Omental fat pad (tissue), 4 donors: ENCODE measurements at places on chromosomes 12 and 14. TPM values are rescaled to one million over a fixed set of nuclear protein-coding genes. Genes with fewer than 3 reads are reported as not detected.
A peak's percentile ranks its signal among the peaks of the same experiment; 100 is the strongest.

GRCh38 chr14:38207377-38207735, 348 bp upstream of the SSTR1 start:
- no peak for DNase-seq

GRCh38 chr14:73884438-73885190, 2.0 kb upstream of the ZNF410 start:
- DNase-seq: no peak

The CLEC1B gene
- total RNA-seq: not detected

The A2M gene
- 178 TPM for total RNA-seq

GRCh38 chr12:127925971-127926370, 341.0 kb upstream of the TMEM132C start:
- DNase-seq: no peak

DNA sequence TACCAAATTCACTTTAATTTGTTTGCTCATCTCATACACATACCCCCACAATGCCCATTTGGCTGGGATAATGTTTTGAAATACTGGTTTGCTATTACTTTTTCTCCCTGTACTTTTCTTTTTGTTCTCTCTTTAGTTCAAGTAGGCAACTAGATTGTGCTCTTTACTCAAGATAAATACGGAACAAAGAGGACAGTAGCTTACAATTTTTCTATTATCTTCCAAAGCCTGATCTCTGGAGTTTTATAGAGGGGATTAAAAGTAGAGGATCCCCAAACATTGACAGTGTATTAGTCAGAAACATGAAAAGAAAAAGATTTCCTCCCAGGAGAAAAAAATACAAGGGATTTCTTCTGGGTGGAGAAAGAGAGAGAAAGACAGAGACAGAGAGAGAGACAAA, 102.1 kb upstream of the FSCB start:
- no peak for DNase-seq

- DNase-seq: no peak
Measured at GRCh38 chr12:43988838-43989560, 153.1 kb downstream of the TMEM117 start.

The CLEC4D gene
- total RNA-seq: not detected

The CSRP2 gene
- 14.3 TPM for total RNA-seq

GRCh38 chr12:45839917-45840316, 110.4 kb downstream of the ARID2 start:
- no peak for DNase-seq

GRCh38 chr14:100213956-100214769, 24.8 kb upstream of the YY1 start:
- DNase-seq: peak; percentile 77

The CBLN3 gene
- total RNA-seq: 1.9 TPM

The CCDC197 gene
- total RNA-seq: not detected

DNA sequence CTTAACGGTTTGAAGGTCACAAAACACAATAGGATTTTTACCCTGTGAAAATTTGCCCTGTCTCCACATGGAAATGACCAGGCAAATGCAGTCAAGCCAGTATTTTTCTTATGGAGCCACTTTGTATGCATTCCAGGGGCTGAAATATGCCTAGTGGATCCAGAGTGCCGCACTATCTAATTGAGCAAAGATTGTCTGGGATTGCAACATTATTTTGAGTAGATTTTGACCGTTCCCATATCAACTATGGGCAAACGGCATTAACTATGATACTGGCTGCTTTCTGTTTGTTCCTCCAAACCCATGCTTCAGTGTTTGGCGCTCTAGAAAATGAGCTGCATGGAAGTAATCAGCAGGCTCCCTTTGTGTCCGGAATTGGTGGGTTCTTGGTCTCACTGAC, 223.0 kb downstream of the BTG1 start:
- no peak for DNase-seq

GRCh38 chr12:56763753-56764657, 881 bp downstream of the HSD17B6 start:
- DNase-seq: no peak

The OR6C70 gene
- total RNA-seq: not detected

DNA sequence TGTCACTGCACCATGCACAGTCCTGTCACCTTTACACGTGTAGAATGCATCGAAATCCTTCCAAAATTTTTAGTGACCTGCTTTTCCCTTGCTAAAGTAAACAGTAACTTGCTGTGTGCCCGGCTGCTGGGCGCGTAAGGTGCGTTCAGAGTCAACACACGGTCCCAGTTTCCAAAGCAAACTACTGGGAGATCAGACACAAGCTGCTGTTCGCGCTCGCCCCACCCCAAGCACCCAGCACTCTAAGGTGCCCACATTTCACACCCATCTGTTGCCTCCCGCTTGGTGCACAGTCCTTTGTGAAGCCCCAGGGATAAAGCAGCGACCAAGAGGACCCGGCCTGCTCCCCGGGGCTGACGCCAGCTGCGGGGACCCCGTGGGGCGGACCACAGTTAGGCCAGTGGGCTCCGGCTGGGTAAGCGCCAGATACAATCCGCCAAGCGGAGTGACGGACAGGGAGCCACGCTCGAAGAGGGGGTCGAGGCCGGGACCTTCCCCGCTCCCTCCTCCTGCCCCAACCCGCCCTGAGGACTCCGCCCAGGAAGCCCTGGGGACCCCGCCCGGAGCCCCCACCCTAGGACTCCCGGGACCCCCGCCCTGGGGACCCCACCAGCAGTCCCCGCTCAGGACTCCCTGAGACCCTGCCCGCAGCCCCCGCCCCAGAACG, 633 bp downstream of the STX2 start:
- no peak for DNase-seq

The OTX2 gene
- not detected for total RNA-seq

The PTPRB gene
- 51.9 TPM for total RNA-seq

GRCh38 chr14:65997347-65997746, 488.8 kb upstream of the CCDC196 start:
- DNase-seq: no peak

The TTC9 gene
- total RNA-seq: 1.1 TPM

- no peak for DNase-seq
Measured at GRCh38 chr12:93745286-93745685, 68.1 kb downstream of the CRADD start.

DNA sequence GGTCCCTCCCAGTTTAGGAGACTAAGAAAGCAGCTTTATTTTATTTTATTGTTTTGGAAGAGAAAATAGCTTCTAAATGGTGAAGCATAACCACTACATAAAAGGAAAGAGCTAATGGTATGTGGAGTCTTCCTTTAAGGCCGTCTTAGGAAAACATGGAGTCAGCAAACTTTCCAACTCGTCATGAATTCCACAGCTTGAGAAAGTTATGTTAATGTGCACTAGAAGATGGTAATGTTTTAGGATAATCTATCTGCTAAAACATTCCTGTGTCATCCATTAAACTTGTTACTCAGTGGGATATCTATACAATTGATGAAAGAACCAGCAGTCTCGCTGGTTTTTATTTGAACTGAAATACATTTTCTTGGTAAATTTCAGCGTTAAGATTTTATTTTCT, 448.4 kb upstream of the SEL1L start:
- DNase-seq: no peak

GRCh38 chr12:129870136-129870535, 33.7 kb downstream of the TMEM132D start:
- no peak for DNase-seq

DNA sequence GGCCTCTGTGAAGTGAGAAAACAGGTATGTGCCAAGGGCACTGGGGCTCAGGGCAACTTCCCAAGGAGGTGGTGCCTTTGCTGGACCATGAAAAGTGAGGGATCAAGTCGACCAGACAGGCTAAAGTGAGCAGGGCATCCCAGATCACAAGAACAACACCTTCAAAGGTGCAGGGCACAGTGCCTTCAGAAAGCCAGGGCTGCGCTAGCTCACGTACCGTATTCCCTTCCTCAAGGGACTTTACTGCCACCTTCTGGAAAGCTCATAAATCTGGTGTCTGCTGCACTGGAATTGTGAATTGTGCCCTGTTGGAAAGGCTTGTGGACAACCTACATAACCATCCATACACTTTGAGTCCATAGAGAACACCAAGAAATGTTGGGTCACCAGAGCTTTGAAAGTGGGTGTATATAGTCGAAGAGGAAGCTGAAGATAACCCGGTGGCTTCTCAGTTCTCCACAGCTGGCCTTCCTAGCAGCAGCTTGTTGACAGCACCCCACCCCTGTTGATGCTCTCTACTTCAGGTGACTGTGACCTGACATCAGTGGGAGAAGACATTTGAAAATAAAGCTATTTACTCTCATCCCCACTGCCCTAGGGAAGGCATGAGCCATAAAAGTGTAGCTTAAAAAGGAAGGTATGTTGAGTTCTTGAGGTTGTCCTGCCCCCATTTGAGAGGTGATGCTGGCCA, 24.5 kb downstream of the FIGNL2 start:
- DNase-seq: no peak

- no peak for DNase-seq
Measured at GRCh38 chr12:110084314-110085015, 36.1 kb upstream of the C12orf76 start.

GRCh38 chr14:105203057-105203531, 22.0 kb upstream of the NUDT14 start:
- DNase-seq: peak; percentile 81

DNA sequence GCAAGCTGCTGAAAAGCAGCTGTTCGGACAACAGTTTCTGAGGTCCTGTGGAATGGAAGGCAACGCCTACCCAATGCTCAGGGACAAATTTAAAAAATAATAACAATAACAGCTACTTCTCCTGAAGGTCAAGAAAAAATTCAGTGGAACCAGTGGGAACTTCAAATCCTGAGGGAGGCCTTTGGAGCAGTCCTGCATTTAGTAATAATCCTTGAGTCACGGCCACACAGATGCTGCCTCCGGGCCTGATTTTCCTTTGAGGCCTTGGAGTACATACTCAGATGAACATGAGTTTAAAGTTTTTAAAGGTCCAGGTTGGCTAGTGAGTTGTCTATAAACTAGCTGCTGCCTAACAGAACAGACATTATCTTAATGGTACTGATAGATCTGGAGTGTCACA, 268.0 kb downstream of the MSRB3 start:
- DNase-seq: no peak

- DNase-seq: no peak
Measured at GRCh38 chr12:724194-724855, 28.1 kb upstream of the WNK1 start.

DNA sequence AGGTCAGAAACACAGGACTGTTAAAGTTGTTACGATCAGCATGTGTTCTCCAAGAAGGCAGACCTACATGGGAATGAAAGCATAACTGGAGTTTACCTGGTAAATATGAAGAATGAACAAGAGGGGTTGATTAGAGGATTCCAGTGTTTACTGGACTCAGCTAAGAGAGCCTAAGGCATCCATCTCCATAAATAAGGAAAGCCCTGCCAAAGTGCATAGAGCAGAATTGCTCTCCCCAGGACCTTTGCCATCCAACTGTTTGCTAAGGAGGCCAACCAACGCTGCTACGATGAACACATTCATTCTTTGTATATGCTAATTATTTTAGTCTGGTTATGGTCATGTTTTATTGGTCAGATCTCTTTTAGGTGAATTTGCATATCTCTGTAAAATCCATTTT, 17.1 kb upstream of the PAWR start:
- no peak for DNase-seq

DNA sequence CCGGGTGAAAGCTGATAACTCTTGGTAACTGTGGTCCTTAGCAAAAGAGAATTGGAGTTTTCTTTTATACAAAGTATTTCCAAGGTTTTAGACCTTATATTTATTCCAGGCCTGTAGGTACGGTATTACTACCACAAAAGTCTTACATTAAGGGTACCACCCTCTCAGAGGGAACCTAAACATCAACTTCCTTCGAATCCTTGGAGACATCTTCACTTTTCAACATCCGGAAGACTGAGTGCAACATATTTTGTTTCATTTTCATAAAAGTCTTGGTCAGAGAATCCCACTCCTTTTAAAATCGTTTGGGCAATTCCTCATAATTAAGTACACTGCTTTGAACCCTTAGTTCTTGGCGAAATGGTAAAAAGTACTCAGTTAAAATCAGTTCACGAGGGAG, 1.2 kb downstream of the CNOT2 start:
- no peak for DNase-seq

DNA sequence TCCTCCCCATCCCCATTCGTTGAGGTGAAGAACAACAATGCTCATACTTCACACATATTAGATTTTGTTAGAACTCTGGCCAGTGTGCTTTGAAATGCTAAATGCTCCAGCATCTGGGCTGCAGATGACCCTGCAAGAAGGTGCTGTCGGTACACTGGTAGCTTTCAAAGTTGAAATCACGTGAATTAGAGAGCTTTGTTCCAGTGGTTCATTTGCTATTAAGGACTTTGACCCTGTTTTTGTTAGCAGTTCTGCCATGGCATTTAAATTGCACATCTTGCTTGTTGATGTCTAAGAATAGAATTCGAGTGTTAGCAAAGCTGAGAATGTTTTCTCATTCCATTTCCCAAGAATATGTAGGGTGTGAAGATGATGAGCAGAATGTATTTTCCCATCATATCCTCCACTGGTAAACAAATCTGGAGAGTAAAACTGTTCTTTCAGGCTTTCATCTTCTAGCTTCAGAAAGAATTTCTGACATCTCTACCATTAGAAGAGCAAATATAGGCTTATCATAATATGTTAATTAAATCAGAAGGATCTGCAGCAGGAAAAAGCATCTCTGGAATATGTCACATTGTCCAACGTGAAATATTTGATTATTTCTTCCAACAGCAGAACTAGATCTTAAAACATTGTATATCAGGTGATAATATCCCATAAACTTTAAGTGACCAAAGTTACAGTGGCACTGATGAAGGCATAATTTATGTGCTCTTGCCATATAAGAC, 98.8 kb upstream of the PDE3A start:
- DNase-seq: no peak

- peak; percentile 49 for DNase-seq
Measured at GRCh38 chr12:46268583-46269428, at the start of gene SLC38A1. Gene SLC38A1 (minus strand): TSS chr12:46269043. CDS start chr12:46239800, 29,243 bp downstream.

DNA sequence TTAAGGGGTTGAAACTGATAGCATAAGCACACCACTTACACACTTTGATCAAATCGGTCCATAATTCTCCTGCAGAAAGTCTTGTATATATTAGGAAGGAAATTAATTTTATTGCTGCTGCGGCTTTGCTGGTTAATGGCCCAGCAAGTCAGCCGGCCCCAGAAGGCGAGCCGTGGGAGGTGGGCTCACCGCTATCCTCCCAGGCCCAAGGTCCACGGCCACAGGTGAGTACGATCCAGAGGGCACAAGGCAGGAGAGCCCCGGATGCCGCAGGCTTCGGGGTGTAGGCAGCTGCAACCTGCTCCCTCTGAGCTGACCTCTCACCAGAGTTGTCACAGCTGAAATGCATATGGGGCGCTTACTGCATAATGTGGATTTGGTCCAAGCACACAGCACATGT, 165.7 kb downstream of the TBX5 start:
- DNase-seq: no peak
